ENCODE measurements at places on chromosomes 2 and 18.

DNA sequence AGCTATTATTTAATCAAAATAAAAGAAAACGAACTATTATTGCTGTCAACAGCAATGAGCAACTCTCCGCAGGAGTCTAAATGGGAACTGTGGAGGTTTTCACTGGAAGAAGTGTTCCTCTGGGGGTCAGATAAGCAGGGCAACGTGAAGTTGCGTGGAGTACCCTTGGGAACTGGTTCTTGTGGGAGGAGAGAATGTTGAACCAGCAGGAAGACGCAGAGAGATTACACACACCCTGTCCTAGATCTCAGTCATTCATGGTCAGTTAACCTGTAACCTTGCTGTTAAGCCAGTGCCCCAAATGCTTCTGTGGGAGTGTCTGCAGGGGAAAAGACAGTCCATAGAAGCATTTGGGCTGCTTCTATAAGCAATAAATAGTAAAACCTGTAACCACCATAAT is 20.4 kb upstream of the CABLES1 start:
- DNase-seq: no peak

DNA sequence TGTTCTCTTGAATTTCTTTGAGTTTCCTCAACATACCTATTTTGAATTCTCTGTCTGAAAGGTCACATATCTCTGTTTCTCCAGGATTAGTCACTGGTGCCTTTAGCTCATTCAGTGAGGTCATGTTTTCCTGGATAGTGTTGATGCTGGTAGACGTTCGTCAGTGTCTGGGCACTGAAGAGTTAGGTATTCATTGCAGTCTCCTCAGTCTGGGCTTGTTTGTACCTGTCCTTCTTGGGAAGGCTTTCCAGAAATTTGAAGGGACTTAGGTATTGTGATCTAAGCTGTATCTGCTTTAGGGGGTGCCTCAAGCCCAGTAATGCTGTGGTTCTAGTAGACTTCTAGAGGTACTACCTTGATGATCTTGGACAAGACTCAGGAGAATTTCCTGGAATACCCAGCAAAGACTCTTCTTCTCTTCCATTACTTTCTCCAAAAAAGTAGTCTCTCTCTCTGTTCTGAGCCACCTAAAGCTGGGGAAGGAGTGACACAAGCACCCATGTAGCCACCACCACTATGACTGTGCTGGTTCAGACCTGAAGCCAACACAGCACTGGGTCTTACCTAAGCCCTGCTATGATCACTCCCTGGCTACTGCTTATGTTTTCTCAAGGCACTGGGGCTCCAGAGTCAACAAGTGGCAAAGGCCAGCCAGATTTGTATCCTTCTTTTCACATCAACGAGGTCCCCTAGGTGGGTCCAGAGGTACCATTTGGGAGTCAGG is 852.0 kb downstream of the BCL11A start:
- DNase-seq: no peak

DNA sequence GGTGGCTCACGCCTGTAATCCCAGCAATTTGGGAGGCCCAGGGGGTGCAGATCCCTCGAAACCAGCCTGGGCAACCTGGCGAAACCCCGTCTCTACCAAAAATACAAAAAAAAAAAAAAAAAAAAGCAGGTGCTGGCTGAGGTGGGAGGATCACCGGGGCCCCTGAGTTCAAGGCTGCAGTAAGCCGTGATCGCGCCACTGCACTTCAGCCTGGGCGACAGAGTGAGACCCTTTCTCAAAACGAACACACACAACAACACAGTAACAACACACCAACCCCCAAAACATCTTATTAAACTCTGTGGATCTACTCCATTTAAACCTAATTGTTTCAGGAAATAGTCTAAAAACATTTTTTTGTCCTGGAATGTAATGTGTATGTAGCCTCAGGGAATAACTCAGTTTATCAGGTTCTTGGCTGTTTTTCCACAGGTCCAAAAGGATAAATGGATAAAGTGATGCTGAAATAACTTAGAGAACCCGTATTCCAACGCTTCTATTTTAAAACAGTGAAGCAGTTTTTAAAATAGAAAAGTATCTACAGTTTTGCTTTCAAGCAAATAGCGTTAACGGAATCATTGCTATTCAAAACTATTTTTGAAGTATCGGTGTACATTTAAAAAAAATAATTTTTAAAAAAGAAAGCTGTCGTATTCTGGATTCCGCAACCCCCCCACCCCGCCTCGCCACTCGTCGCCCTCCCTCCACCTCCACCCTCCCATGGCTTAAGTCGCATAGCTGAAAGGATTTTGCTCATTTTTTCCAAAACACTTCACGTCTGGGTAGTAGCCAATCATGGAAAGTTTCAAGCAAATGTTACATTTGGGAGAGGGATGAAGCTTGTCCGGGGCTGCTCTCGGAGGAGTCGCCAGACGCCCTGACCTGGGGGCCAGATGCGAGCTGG is 895 bp upstream of the GLS start:
- peak; percentile 67 for DNase-seq

DNA sequence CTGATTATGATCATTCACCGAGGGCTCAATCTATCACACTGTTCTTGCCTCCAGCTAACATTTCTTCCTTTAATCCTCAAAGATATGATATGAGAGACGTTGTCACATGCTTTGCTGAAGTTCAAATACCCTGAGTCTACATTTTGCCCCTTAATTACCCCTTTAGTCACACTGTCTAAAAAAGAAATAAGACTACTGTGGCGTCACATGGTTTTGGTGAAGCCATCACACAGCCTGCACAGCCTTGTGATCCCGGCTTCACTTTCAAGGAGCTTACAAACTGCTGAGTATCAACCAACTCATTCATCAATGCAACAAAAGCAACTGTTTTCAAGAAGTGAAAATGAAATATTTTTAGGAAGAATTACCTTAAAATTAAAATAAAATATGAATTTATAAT is 31.9 kb upstream of the SOCS6 start:
- DNase-seq: peak; percentile 34

- no peak for DNase-seq
These were observed 20.4 kb downstream of the CHMP3 start for GRCh38 chr2:86542814-86543213.

DNA sequence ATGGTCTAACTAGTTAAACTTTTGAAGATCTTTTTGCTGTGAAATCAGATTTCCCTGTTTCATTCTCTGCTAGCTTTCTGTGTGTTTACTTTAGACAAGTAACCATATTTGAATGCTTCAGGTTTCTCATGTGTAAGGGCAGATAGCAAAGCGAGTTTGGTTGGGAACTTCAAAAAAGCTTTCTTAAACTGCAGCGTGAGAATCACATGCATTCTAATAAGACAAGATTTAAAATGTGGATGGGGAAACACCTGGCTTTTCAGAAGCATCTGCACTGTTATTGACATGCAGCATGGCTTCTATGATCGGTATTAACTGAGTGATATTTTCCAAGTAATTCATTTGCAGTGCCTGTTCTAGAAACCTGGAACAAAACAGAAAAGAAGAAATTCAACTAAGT is 119.3 kb downstream of the ABCA12 start:
- no peak for DNase-seq

GRCh38 chr2:120433816-120434290 is 87.9 kb downstream of the INHBB start:
- DNase-seq: no peak

- DNase-seq: no peak
These were observed 105.9 kb upstream of the ST6GAL2 start for GRCh38 chr2:106991866-106992265.

DNA sequence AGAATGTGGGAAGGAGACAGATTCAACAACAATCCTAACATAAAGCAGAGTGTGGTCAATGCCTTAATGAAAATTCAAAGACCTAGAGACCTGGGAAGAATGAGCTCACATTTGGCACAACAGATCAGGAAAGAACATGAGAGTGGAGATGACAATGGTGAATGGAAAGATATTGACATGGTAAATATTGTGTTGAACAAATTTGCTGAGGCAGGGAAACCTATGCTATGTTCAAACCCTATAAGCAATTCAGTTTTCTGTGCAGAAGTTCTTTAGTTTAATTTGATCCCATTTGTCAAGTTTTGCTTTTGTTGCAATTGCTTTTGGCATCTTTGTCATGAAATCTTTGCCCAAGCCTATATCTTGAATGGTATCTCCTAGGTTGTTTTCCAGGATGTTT is 199.4 kb upstream of the LRRTM4 start:
- no peak for DNase-seq

GRCh38 chr2:120396013-120396860 is 50.3 kb downstream of the INHBB start:
- no peak for DNase-seq

GRCh38 chr2:228838819-228839218 is 432.3 kb downstream of the PID1 start:
- DNase-seq: no peak

- DNase-seq: no peak
These were observed 36.6 kb downstream of the DIPK1C start for GRCh38 chr18:74420481-74420880.

DNA sequence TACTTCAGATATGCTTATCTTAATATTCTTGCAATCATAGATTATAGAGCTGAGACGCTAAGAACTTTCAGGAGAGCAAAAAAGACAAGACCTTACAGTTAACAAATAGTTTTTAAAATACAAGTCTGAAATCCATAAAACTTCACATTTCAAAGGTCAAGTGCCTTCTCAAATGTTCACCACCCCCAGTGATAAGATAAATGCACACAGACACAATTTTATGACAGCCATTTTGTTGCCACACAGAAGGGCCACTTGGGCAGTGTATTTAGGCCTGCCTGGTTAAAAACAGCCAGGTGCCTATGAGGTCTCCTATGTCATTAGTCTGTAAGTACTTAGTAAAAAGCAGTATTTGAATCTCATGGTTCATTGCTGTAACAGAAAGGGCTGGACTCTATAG is 8.1 kb upstream of the PSTPIP2 start:
- no peak for DNase-seq

GRCh38 chr2:7927691-7928090 is 754.2 kb upstream of the ID2 start:
- no peak for DNase-seq

GRCh38 chr2:190959911-190960788 is 53.8 kb downstream of the STAT1 start:
- DNase-seq: peak; percentile 57

DNA sequence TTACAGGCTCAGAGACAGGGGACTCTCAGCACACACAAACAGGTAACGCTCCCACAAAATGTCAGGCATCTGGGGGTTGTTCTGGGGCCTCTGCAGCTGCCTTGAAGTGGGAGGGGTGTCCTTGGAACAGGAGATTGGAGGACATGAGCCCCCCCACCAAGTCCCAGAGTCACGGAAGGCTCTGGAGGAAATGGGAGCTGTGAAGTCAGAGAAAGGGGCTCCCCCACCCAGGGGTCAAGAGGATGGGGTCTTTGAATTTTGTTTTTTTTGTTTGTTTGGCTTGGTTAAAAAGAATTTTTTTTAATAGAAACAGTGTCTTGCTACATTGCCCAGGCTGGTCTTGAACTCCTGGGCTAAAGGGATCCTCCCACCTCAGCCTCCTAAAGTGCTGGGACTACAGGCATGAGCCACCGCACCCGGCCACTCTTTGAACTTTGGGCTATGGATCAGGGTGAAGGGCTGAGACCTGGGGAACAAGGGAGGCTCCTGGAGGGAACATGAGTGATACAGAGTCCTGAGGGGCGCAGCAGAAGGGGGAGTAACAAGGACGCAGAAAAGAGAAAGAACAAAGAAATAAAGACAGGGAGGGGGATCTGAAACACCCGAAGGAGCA is 46.8 kb downstream of the TNS1 start:
- no peak for DNase-seq

- no peak for DNase-seq
These were observed 140.7 kb downstream of the TTC27 start for GRCh38 chr2:32768387-32769174.

DNA sequence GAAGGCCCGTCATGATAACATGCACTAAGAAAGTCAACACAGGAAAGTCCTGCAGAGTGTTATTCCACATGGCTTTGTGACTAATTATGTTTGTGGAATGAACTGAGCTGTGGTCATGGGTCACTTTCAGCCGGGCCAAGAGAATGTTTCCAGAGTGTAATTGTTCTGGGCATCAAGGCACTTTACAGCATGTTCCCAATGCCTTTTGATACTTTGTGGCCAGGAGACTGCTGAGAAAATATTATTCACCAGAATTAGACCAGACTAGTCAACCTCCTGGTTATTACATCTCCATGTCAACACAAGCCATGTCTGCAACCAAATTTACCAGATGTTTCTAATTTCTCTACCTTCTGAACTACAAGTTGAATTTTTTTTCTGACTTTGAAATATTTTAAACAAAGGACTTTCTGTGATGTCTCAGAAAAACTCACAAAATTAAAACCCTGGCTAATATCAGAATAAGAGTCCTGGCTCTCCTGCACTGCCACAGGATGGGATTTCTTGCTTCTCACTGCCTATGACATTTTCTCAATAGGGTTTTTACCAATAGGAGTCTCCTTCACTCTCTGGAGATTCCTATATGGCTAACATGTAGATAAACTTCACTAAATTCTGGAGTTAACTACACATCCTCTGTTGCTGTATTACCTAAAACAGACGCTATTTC is 90.6 kb upstream of the WDR75 start:
- no peak for DNase-seq

GRCh38 chr2:2879071-2879470 is 498.5 kb downstream of the EIPR1 start:
- DNase-seq: no peak

- DNase-seq: no peak
These were observed 436 bp upstream of the SMYD1 start for GRCh38 chr2:88067189-88067588.

- DNase-seq: no peak
These were observed 707.4 kb upstream of the CDH2 start for GRCh38 chr18:28884304-28884703.

DNA sequence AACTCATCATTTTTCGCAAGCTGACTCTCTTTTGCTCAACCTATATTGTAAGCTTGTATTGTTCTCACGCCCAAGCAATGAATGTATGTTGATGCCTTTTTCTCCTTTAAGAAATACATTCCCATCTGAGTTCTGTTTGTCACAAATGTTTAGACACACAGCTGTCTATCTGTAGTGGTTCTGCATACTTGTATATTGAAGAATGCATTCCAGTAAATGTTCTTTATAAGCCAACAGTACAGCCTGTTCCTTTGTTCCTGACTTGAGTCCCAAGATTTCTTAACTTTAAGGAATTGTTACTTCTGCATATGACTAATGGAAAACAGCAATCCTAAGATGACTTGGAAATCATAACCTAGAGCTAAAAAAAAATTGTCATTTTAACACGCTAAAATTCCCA is 849.1 kb upstream of the POU3F3 start:
- no peak for DNase-seq

Data from activated CD4-positive, alpha-beta T cell treated with anti-CD3 and anti-CD28 coated beads, Interleukin-2, amount 10 ng/mL, durations not matched to agents 24 days and 14 days (primary cell).